ENCODE measurements at places on chromosomes 7 and 10.

GRCh38 chr7:129462420-129462819 is 28.2 kb downstream of the STRIP2 start:
- no peak for DNase-seq

DNA sequence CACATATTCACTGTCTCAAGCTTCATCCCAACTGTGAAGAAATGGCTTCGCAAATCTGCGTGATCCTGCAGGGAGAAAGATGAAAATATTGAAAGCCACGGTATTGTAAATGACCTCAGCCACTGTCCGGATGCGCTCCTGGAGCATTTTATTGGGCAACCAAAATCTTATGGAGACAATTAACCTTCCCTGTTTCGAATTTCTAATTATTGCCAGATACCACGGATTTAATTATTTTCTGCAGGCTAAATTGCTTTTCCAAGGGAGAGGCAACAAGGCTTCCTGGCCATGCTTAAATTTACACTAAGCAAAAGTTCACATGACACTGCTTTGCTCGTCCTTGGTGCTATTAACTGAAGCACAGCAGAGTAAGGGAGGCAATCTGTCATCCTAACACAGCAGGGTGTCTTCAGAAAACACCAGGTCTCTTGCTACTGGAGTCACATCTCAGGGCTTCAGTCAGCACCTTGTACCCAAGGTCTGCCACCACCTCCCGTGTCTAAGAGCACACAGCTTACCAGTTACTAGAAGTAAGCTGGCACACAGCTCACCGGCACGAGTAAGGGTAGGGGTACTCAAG is 162.2 kb downstream of the SFMBT2 start:
- no peak for DNase-seq

DNA sequence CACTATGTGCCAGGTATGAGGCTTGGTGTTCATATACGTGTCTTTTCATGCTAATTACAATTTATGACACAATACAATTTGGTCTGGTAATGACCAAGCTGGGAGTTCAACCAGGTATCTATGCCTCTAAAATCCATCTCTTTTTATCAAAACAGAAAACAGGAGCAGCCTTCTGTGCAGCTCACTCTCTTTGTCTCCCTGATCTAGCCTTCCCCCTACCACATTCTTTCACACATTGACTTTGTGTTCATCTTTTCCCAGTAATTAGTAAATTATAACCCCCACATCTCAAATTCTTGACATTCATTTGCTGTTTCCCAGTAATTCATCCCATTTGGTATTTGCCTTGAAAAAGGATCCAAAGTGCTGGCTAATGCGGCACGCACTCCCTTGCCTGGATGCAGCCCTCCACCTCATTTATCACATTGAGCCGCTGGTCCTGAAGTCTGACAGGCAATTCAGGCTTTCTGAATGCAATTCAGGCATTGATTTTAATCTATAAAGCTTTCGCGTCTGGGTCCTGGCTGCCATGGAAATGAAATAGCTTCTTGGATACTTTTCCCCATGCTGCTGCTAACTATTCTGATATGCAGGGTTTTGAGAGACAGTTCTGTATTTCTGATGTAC is 112.5 kb upstream of the ANKRD1 start:
- DNase-seq = no peak

GRCh38 chr7:8290645-8291308 is 28.8 kb upstream of the ICA1 start:
- DNase-seq = no peak

- DNase-seq = no peak
Measured at GRCh38 chr7:138188290-138188858, 112.1 kb downstream of the AKR1D1 start.

DNA sequence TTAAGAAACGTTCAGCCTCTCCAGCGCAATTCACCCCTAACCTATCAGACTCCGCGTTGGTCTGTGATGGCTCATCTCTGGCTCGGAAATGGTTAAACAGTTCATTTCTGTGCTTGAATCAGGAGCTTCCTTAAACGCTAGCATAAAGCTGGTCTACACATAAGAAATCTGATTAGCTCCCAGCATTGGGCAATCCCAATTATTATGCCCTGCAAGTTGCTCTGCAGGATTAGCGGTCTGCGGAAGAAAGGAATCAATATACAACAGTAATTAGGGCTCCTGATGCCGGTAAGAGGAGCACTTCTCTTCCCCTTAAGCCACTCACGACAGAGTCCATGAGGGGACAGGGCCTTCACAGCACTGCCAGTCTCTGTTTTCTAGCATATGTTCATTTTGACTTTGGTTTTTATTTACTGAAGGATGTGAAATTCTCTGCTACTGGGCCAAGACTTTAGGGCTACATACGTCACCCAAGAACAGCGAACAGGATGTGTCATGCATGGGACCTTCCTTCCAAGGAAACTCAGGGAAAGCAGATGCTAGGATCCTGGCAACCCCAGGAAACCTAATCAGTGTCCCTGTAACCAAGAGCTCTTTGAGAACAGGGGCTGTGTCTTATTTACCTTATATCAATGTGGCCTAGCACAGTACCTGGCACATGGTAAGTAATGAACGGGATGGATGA is 324.4 kb downstream of the KCNMA1 start:
- DNase-seq = no peak

DNA sequence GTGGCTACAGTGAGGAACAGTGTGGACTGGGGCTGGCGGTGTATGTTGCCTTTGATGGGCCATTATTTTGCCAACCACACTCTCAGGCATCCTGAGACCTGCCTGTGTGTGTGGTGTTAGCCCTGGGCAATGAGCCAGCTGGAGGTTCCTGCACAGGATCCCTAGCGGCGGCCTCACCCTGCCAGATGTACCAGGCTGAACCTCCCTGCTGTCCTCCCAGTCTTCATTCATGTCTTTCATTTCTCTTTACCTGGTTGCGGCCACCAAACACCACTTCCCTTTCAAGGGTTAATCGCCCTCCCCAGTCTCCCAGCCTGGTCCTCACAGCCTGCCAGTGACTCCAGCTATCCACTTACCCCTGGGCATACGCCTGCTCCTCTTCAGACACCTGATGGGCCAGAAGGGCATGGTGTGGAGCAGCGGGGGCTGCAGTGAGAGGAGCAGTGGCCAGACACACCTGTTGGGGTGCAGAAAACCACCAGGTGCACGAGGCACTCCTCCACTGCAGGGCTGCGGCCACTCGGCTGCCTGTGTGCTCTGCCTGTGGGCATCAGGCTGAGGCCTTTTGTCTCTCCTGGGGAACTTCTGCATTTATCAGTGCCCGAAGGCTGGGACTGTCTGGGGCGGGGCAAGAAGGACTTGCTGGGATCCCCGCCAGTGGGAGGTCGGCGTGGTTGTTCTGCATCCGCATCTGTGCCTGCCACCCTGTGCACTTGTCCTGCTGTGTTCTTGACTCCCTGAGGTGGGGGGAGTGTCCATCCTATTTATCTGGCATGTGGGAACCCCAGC is 111.6 kb downstream of the ARHGAP22 start:
- no peak for DNase-seq

DNA sequence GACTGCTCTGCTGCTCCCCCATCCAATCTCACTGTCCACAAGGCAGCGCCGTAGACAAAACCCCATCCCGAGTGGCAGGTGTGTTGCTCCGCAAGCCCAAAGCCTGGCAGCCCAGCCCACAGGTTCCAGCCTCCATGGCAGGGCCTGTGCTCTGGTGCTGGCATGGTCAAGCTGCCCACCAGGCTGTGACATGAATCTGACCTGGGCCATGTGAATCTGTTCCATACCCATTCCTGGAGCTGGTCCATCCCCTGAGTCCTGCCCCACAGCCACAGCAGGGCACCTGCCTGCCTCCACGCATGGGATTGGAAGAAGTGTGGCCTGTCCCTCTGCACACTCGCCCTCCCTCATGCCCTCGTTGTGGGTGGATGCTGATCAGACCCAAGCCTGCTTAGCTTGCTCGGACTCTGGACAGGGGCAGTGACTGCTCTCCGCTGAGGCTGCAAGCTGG is 128.8 kb downstream of the PTPN20 start:
- no peak for DNase-seq

GRCh38 chr7:43234968-43235367 is 122.5 kb downstream of the HECW1 start:
- no peak for DNase-seq

DNA sequence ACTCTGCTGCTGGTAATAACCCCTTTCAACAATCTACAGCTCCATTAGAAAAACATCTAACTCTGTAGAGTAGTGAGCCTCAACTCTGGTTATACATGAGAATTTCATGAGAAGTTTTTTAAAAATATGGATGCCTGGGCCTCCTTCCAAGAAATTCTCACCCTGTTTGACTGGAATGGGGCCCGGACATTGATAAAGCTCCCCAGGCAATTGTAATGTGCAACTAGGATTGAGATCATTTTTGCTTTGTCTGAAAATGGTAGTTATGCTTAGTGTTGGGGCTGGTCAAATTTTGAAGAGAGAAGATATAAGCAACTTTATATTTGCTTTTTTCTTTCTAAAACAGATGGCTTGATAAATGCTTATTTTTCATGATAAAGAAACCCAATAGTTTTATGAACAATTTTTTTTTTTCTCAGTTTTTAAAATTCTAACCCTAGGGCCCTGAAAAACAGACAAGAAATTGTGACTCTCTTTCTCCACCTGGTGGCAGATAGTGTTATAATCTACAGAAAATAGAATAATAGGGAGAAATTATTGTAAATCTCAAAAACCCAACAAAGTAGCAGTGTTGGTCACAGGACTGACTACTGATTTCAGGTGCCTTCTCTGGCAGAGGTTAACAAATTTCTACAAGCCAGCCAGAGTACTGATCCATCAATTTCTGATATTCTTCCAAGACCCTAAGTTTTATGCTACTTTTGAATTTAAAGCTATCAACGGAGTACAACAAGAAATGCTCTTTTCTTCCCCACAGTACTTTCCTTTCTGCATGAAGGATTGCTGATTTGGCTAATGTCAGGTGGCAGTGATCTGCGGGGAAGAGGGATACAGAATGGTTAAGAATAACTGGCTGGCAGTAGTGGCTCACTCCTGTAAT is 174.8 kb downstream of the DKK1 start:
- DNase-seq = peak; percentile 47

DNA sequence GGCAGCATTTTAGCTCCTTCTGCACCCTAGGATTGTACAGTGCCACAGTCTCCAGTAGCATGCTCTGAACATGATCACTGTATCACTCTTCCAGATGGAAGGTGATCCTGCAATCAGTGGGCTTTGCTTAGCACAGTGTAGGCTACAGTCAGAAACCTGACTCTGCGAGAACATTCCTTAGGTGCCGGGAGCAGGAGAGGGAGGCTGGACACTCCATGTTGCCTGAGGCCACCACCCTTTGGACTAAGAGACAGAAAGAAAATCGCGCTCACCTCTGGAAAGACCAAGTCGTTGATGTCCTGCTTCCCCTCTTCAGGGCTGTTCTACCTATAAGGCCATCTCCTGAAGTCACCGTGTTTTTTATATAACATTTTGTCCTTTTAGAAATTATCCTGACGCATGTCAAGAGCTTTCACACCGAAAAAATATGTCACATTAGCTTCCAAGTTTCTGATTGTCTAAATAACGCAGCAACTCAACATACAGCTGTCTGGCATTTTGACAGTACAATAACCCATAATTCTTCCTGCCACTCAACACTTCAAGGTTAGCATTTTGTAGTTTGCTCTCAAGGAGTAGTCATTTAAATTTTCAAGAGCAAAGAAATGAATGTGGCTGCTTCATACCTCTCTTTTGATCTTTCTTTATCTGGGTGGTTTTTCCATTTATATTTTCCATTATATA is 563.1 kb downstream of the LRMDA start:
- no peak for DNase-seq

DNA sequence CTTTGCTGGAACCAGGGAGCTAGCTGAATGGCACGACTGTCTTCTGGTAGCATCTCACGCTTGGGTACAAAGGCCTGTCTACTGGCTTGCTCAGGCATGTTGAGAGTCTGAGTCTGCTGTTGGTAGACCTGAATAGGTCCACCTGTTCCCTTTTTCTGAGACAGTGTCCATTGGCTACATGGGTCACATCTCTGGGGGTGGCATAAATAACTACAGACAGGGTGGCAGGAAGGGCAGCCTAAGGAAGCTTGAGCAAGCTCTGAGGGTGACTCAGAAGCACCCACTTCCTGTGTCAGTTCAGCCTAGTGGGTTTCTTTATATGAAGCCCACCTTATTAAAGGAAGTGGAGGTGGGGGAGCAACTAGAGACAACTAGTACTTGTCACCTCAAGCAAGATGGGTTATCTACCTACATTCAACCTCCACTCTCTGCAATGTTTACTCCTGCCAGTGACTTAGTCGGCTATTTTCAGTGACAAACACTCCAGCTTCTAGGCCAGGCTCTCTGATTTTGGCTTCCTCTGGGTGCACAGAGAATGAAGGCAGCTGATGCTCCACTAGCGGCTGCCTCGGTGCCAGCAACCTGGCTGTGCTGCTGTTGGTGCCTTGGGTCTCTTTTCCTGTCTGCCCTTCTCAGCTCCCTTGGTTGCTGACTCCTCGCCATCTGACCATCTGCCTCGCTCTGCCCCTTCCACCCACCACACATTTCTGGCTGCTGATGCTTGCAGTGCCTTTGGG is 5.7 kb upstream of the ZYX start:
- peak; percentile 45 for DNase-seq

GRCh38 chr10:103854265-103854685 is 1.1 kb downstream of the SH3PXD2A start:
- no peak for DNase-seq

- DNase-seq = no peak
Measured at GRCh38 chr10:44668336-44668735, 242.8 kb upstream of the TMEM72 start.

- no peak for DNase-seq
Measured at GRCh38 chr7:26900251-26900650, 35.9 kb upstream of the SKAP2 start.

DNA sequence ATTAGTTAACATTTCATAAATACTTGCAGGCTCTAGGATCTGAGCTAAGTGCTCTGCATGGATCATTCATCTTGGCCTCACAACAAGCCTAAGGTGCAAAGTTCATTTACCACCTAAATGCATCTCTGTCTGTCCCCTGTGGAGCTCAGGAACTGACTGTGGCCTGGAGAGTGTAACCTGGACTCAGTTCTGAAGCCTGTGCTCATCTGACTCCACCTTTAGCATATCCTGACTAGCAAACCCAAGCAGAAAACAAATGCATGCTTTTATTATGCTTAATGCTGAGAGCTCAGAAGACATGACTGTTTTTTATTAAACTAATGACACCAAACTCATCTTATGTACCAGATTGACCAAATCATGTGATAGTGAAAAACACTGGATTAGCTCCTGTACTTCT is 245.6 kb upstream of the INHBA start:
- no peak for DNase-seq

DNA sequence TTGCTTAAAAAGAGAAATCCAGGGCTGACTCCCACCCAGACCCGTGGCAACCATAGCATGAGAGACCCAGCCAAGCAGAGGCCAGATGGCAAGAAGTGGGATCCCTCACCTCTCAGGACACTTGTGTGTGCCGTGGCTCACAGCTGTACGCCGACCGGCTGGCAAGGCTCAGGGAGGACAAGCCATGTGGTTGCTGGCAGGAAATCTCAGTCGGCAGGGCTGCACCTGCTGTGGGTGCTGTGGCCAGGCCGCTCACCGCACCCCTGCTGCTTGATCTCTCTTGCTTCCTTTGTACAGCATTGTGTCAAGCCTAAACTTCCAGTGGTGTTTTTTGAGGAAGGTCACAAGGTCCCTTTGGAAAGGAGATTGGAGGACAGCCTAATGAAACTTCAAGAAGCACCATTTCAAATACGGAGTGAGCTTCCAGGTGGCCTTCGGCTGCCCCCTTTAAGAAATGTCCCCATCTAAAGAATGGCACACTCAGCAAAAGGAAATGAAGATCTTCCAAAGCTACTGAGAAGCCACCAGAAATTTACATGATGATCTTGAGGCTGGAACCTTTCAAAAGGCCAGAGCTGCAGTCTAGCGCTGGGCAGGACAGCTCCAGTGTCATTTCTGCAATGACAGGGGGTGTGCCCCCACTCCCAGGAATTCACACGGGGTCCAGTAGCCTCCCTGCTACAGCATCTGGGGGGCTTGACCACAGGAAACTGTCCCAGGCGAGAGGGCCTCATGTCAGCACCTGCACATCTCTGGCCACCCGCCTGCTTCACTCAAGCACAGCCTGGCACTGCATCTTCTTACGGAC is 409.0 kb upstream of the MGMT start:
- DNase-seq = no peak

Measured in kidney capillary endothelial cell (primary cell).